CD8-positive, alpha-beta memory T cell (primary cell): ENCODE measurements at places on chromosomes 11 and 22. TPM values are rescaled to one million over a fixed set of nuclear protein-coding genes. Genes with fewer than 3 reads are reported as not detected.

GRCh38 chr11:2742201-2742600 lies 42.4 kb upstream of the KCNQ1OT1 start:
- no peaks in the 10 kb centered on the region for H3K4me1 ChIP-seq
- H3K36me3 ChIP-seq: no peaks in the 10 kb centered on the region
- no peak overlapping the region for H3K4me3 ChIP-seq

GRCh38 chr22:43288807-43289420 lies 54.3 kb downstream of the SCUBE1 start:
- H3K27me3 ChIP-seq: no peaks in the 10 kb centered on the region
- no peak for DNase-seq
- H3K27ac ChIP-seq: no peak overlapping the region
- H3K4me3 ChIP-seq: no peak overlapping the region
- no peaks in the 10 kb centered on the region for H3K4me1 ChIP-seq
- H3K36me3 ChIP-seq: no peaks in the 10 kb centered on the region

Gene RCOR2
- 0.13 TPM for total RNA-seq

- H3K4me1 ChIP-seq: no peaks in the 10 kb centered on the region
- H3K4me3 ChIP-seq: no peak overlapping the region
- DNase-seq: no peak
Observed at GRCh38 chr11:9121469-9121796, 30.0 kb upstream of the SCUBE2 start.

DNA sequence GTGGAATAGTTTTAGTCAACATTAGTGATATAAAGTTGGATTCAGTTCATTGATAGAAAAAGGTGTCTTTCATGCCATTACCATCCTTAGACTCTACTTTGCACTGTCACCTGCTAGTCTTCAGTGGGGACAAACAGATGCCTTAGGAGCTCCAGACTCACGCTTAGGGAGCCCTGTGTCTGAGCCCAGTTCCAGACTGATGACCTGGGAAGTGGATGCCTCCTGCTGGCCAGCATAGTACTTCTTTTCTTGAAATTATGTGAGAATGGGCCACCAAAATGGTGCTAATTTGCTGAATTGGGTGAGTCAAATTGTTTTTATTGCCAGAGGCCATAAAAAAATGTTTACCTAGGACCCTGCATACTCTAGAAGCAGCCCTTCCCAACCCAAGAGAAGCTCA lies 53.9 kb downstream of the NOX4 start:
- H3K4me3 ChIP-seq: no peak overlapping the region
- no peaks in the 10 kb centered on the region for H3K27me3 ChIP-seq
- no peak for DNase-seq
- no peaks in the 10 kb centered on the region for H3K4me1 ChIP-seq
- no peaks in the 10 kb centered on the region for H3K36me3 ChIP-seq
